Aorta (tissue), 5 donors: ENCODE measurements at places on chromosomes 2 and 18.
A peak's percentile ranks its signal among the peaks of the same experiment; 100 is the strongest.

GRCh38 chr2:190978389-190979053 lies 35.5 kb downstream of the STAT1 start:
- no peak for DNase-seq

GRCh38 chr2:38806015-38806732 lies 28.2 kb downstream of the GEMIN6 start:
- no peak for DNase-seq

DNA sequence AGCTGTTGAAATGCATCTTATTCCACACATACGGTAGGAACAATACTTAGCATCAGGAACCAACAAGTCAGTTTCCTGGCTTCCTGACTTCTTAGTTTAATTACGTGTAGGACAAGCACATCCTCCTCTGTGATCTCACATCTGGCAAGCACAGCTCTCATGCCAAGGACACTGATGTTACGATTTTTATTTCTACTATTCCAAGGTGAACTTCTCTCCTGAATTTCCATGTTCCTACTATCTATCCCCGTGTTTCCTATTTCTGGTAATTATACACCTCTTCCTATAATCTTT lies 374.0 kb downstream of the NCKAP5 start:
- no peak for DNase-seq

- peak; percentile 57 for DNase-seq
Measured at GRCh38 chr2:216520112-216520511, 21.5 kb downstream of the RPL37A start.

GRCh38 chr2:229526951-229527350 lies 187.4 kb downstream of the DNER start:
- DNase-seq: no peak

DNA sequence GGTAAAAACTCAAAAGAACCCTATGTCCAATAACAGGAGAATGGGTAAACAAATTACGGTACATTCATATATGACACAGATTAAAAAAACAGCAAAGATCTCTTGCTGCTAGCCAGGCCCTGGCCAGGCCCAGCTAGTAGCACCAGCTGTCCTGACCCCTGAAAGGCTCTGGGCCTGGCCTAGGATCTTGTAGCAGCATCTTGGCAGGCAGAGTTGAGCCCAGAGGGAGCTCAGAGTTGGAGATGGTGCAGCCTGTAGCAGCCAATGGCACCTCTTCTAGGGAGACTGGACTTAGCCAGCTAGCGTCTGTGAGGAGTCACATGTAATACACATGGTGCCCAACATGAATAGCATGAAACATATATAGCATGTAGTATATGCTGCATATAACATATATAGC lies 69.1 kb downstream of the HS6ST1 start:
- DNase-seq: no peak

- no peak for DNase-seq
Measured at GRCh38 chr18:32303400-32303799, 113.6 kb downstream of the MEP1B start.

- DNase-seq: no peak
Measured at GRCh38 chr2:10569460-10569859, 120.3 kb downstream of the NOL10 start.

GRCh38 chr2:151762694-151763093 lies 28.4 kb upstream of the NEB start:
- DNase-seq: no peak

DNA sequence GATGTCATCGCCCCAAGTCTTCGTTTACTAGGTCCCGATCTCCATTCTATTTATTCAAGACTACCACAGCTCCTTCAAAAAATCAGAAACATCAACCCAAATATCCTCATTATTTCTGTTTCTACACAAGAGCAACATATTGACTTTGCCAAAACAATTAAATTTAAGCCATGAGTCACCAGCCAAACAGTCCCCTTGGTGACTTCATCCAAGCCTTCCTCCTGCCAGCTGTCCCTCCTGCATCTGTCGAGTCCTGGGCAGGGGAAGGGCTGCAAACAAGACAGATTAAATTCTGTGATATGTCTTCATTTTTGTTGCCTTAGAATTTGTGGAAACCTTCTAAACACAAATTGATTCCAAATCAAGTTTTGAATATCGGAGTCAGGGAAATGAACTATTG lies 110.3 kb downstream of the SP3 start:
- peak; percentile 67 for DNase-seq

DNA sequence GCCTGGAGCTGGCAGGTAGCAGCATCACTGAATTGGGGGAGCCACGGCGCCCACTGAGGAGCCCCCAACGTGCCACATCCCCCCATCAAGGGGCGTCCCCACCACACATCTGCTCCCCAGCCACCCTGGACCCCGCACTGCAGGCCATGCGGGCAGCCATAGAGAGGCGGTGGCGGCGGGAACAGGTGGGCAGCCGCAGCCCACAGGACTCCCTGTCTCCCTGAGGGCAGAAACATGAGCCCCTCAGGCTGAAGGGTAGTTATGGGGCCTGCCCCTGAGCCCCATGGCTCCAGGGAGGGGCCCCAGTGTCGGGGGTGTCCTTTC lies 26.6 kb downstream of the CROCC2 start:
- DNase-seq: peak; percentile 29

- no peak for DNase-seq
Measured at GRCh38 chr2:30608643-30609042, 161.6 kb downstream of the LCLAT1 start.

- no peak for DNase-seq
Measured at GRCh38 chr18:25340762-25341161, 11.2 kb downstream of the ZNF521 start.

- DNase-seq: no peak
Measured at GRCh38 chr18:77144046-77144445, 11.5 kb upstream of the MBP start.

- no peak for DNase-seq
Measured at GRCh38 chr2:216118474-216118873, 9.3 kb downstream of the XRCC5 start.

DNA sequence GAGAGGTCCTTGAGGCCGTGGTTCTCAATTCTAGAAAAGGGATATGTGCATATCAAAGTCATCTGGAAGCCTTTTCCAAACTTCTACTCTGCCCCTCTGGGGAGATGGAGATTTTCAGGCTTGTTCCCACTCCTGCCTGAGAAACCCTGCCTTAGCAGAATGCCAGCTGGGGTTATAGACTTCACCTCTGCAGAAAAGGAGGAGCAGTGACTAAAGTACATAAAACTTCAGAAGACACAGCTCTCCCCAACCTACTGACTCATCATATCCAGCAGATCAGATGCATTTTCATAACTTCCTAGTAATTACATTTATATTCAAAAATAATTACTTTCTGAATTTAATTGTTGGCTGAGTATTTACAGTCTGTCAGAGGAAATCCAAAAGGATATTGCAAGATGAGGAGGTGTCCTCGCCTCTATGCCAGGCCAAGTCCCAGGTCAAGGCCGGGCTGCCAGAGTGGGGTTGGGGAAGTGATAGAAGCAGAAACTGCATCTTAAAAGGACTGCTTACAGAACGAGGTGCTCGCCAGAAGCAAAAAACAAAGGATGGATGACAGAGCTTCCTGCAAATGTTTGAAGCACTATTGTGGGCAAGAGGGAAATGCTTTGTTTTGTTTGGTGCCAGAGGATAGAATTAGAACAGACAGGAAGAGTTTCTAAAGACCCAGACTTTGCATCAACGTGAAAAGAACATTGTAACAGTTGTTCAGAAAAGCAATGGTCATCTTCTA lies 75.6 kb upstream of the APCDD1 start:
- no peak for DNase-seq

GRCh38 chr2:25294573-25295462 lies 46.9 kb downstream of the DNMT3A start:
- DNase-seq: peak; percentile 93

DNA sequence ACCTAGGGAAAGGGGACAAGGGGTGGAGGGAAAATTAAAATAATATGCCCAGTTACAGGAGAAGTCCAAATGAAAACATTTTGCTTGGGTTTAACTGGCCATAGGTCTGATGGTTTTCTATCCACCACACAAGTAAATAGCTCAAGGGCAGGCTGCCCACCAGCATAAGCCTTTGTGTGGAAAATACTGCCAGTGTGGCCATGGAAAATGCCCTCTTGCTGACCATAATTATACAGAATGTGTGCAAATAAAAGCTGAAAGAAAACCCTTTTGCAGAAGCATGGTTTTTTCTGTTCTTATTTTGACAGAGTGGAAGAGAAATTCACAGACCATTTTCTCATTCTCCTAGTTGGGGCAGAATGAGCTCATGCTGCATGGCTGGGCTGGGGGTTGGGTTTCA lies 111.3 kb upstream of the SIX2 start:
- no peak for DNase-seq

- DNase-seq: peak; percentile 51
Measured at GRCh38 chr2:70962211-70962884, 16.1 kb upstream of the ANKRD53 start.

- DNase-seq: no peak
Measured at GRCh38 chr2:223470602-223471001, 131.6 kb downstream of the SCG2 start.

DNA sequence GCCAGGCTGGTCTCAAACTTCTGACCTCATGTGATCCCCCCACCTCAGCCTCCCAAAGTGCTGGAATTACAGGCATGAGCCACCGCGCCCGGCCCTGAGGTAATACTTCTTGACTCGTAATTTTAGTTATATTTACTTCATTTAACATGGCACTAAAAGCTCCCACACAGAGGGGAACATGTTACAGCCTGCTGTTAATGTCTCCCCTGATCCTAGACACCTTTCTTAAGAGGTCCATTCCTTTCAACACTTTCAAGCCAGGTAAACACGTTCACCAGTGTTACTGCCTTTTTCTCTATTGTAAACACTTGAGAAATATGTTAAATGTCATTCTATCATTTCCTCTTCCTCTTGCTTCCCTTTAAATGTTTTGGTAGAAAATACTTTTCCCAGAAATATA lies 161.4 kb downstream of the METTL4 start:
- DNase-seq: no peak

DNA sequence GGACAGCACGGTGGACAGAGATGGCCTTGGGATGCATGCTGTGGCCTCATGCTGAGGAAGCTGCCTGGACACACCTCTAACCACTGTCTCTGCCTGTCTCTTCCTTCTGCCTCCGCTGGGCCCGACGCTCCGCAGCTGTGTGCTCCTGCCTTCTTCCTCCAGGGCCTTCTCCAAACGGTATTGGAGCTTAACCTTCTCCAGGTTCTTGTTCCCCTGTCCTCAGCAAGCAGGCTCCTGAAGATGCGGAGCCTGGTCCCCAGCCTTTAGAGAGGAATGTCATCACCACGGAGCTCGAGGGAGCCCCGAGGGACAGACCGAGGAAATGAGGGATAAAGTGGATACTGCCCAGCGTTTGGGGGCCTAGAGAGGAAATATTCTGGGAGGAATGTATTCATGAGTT lies 155.1 kb downstream of the DYSF start:
- no peak for DNase-seq

GRCh38 chr2:10993001-10993481 lies 81.3 kb downstream of the KCNF1 start:
- DNase-seq: no peak

GRCh38 chr18:65326805-65327204 lies 424.0 kb upstream of the CDH7 start:
- no peak for DNase-seq

DNA sequence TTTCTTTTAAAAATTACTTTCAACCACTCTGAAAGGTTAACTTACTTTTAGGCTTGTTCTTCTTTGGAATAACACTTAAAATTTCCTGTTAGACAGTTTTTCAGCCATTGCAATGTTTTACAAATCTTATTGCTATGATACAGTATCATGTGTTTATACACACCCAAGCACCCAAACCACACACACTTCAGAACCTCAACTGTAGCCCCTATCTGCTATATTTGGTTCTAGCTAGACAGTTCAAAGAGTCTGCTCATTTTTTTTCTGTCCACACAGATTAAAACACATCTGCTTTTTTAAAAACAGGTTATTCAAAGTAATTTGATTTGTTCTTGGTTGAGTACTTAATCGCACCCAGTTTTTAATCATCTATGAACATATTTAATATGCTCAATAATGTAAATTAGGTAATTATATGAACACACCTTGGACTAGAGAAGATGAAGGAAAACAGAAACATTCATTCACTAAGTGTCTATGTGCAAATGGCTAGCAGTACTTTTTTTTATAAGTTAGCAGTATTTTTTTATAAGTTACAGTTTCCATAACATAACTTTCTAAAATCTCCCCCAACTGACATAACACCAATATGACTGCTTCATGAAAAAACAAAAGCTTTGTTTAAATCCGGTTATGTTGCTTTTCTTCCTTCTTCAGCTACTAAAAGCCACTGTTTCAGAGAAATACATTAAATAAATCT lies 17.6 kb downstream of the FBXO11 start:
- no peak for DNase-seq

DNA sequence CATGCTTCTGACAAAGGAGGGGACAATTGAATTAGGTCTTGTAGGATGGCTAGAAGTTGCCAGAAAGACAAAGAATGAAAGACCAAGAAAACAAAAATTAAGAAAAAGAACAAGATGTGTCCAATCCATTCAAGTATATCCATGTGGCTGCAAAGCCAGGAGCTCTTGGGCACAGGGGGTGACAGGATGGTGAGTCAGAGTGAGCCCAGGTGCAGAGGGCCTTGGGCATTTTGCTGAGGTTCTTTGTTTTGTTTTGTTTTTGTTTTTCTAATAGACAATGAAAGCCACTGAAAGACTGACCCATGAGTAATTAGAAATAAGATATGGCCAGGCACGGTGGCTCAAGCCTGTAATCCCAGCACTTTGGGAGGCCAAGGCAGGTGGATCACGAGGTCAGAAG lies 104.6 kb upstream of the KLHL29 start:
- no peak for DNase-seq

DNA sequence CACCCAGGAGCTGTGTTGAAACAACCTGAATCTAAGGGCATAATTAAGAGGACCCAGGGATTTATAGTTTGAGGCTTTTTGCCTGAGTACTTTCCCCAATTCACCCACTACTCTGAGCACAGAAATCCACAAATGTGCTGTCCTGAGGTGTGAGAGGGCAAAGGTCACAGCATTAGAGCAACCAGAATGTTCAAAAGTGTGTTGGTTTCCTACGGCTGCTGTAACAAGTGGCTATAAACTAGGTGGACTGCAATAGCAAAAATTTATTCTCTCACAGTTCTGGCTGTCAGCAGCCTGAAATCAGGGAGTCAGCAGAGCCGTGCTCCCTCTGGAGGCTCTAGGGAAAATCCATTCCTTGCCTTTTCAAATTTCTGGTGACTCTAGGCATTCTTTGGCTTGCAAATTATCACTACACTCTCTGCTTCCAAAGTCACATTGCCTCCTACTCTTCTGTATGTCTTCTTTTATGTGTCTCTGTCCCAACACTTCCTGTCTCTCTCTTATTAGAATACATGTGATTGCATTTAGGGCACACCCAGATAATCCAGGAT lies 91.4 kb upstream of the TACR1 start:
- no peak for DNase-seq

- no peak for DNase-seq
Measured at GRCh38 chr18:27967913-27968824, 208.8 kb downstream of the CDH2 start.

GRCh38 chr18:70319187-70319586 lies 30.3 kb downstream of the SOCS6 start:
- no peak for DNase-seq

DNA sequence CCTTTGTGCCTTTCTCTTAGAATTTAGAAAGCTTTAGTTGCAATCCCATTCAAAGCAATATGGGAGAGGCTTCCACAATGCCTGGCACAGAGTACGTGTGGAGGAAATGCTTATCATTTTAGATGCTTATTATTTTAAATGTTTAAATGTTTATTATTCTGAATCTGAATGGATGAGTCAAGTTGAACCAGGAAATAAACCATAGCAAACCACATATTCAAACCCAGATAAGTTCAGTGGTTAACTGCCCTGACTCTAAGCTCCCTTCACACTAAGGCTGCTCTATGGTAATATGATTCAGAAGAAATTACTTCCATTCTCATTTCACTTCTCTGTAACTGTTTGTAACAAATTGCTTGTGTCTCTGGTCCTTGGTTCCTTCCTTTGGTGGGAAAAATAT lies 5.2 kb upstream of the PPP4R1 start:
- no peak for DNase-seq
